ENCODE measurements at places on chromosomes 7 and 10.

DNA sequence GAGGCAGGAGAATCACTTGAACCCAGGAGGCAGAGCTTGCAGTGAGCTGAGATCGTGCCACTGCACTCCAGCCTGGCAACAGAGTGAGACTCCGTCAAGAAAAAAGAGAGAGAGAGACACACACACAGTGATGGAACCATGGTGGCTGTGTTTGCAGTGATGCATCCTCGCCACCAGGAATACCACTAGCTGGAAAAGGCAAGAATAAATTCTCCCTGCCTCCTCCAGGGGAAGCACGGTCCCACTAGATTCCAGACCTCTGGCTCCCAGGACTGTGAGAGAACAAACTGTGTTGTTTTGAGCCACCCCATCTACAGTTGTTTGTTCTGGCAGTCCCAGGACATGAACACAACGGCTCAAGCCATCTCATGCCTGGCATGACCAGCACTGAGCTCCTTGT is 320.3 kb upstream of the FOXK1 start:
- DNase-seq, result no peak

- DNase-seq, result no peak
Observed at GRCh38 chr7:131721660-131722059, 165.2 kb upstream of the PODXL start.

DNA sequence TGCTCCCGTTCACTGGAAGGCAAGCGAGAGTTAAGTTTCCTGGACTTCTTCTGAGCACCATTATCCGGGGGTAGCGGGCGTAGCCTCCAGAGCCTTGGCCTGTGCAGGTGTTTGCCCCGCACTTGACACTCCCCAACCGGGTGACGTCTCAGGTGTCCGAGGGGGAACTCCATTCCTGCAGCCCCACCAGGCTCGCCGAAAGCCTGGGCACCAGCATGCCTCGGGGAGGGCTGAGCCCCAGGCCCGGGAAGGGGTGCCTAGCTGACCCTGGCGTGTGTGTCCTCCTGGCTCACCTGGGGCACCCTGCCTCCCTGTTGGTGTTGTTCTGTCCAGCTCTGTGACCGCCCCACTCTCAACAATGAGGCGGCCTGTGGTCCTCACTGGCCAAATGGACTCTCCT is 109.4 kb upstream of the GPR26 start:
- DNase-seq, result no peak

DNA sequence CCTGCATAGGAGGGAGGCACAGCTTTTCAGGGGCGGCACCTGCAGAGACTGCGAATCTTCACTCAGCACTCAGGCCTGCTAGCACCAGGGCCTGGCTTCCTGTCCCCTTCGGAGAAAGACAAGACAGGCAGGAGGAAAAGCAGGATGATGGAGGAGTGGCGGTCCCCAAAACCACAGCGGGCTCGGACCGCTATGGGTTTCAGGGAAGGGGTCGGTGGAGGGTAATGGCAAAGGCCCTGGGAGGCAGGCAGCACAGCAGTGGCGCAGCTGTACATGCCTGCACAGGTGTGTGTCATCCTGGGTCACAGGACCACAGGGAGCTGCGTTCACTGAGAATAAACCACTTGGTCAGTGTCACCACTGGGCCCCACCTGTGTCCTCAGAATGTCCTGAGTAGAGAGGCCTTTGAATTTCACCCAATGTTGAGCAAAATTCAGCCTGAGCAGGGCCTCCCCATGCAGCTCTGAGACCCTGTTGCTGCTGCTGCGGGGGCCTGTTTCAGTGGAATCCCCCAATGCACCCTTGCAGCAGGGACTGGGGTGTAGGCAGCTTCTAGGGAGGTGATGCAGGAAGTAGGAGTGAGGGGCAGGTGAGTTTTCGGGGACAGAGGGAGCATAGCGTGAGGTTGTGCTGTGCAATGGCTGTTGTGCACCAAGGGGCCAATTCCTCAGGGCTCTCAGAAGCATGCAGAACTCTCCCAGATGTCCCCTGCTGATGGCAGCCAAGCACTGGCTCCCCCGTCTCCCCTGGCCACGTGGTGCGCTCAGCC is 90.6 kb upstream of the PPP2R2D start:
- DNase-seq, result no peak

GRCh38 chr7:154427533-154427932 is 375.3 kb downstream of the DPP6 start:
- no peak for DNase-seq

GRCh38 chr7:3399858-3400257 is 98.8 kb downstream of the SDK1 start:
- DNase-seq, result no peak

- DNase-seq, result peak; percentile 8
Observed at GRCh38 chr7:49001610-49002033, 77.3 kb downstream of the CDC14C start.

DNA sequence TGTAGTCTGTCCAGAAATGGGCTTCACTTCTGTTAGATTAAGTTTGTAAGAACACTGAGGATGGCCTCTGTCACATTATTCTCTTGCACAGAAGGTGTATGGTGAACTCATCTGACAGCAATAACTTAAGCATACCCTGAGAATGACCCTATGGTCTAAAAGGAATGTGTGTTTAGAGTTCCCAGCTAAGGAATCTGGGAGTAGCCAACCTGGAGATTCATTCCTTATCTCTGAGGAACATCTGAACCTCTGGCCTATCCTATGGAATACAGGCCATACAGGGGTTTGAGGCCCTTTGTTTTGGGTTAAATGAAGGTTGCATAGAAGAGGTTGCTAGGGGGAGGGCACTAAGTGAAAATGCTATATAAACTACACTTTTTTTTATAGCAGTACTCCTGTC is 41.4 kb downstream of the LAMB4 start:
- no peak for DNase-seq

GRCh38 chr7:129457101-129457500 is 22.9 kb downstream of the STRIP2 start:
- DNase-seq, result no peak

DNA sequence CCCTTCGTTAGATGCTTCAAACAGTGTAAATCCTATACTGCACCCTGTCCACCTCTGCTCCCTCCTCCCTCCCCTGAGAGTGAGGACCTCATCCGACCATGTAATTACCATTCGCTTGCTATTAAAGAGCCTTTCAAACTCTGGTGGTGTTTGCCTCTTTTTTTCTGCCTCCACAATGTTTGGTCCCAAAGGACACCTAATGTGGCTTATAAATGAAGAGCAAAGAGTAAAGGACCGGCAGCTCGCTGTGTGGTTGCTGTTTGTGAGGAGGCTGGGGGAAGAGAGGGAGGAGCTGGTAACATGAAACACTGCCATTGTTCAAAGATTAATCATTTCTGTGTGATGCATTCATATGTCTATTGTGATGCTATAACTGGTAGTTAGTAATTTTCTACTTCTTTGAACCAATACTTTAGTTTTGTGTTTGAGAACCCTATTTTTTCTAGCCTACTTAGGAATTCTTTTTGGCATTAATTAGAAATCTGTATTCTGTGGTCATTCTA is 27.9 kb downstream of the MTURN start:
- peak; percentile 20 for DNase-seq

DNA sequence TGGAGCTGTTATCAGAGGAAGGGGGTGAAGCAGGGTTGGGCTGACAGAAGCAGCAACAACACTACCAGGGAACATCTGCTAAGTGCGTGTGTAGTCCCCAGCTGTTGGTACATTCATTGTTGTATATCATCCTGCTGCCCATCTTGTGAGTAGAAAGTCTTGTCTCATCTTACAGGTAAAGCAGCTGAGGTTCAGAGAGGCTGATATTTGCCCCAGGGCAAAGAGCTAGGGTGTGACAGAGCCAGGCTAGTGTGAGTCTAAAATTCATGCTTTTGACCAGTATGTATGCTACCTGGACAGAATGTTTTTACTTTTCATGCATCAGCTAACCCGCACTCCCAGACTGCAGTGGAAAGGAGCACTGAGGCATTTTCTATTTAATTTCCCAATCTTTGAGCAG is 221.6 kb downstream of the STK31 start:
- DNase-seq, result no peak

- no peak for DNase-seq
Observed at GRCh38 chr10:24418532-24418931, 209.6 kb downstream of the KIAA1217 start.

DNA sequence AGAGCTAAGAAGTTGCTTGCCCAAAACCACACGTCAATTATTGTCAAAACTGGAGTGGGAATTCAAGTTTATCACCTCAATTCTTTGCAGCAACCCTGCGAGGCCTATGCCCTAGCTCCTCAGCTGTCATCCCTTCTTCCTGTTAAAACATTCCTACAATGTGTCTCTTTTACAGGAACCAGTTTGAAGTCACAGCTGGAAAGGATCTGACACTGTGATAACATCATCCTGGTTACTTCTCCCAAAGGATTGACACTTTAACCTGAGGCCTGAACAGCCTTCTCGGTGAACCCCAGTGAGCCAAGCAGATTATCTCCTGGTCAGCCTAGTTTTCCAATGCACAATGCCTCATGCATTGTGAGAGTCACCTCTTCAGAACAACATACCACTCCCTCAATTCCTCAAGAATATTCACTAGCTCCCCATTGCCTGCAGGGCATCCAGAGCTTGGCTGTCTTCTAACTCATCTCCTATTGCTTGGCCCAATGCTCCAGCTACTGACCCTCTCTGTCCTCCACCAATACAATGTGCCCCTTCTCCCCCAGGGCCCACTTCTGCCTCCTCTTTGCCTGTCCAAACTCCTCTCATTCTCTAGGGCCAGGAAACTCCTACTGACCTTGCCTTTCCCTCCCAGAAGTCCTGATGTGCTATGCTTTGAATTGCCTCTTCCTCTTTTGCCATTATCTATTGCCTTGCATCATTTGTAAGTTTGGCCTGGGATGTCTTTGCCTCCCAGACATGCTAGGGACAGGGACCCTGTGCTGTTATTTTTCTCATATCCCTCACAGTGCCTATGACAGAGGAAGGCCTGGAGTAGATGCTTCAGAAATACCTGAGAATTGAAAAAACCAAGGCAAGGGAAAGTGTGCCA is 10.4 kb upstream of the DLG5 start:
- no peak for DNase-seq

GRCh38 chr7:20865684-20866083 is 79.0 kb upstream of the SP8 start:
- no peak for DNase-seq

- peak; percentile 16 for DNase-seq
Observed at GRCh38 chr7:17640730-17641377, 299.4 kb downstream of the SNX13 start.

DNA sequence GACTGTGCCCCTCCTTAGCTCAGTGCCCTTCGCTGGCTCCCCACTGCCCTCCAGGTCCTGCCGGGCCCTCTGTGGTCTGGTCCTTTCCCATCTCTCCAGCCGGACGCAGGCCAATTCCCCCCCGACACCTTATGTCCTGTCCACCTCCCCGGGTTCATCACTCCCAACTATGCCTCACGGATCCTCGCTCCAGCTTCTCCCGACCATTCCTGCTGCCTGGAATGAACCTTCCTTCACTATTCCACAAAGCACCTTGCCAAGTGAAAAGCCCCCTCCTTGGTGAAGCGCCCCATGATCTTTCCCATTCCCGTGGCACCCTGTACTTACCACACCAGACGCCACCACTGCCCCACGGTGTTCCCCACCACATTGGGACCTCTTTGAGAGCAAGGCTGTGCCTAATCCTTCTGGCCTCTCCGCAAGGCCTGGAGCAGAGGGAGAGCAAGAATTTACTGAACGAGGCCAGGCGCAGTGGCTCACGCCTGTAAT is 47.2 kb downstream of the TMEM270 start:
- DNase-seq, result no peak

DNA sequence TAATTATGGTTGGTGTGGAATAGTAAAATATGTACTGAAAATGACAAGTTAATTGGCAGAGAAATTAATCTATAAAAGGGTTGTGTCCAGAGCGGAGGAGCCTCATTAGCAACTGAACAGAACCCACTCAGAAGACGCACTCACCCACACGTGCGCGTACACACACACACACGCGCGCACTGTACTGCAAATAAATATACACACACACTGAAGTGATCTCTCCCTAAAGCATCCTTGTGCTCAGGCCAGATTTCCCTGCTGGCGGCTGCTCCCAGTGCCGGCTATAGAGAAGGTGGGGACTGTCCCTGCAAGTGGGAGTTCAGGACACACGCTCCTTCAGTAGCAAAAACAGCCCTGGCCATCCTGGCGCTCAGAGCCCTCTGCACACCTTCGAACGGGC is 85.2 kb downstream of the CHST15 start:
- DNase-seq, result no peak

DNA sequence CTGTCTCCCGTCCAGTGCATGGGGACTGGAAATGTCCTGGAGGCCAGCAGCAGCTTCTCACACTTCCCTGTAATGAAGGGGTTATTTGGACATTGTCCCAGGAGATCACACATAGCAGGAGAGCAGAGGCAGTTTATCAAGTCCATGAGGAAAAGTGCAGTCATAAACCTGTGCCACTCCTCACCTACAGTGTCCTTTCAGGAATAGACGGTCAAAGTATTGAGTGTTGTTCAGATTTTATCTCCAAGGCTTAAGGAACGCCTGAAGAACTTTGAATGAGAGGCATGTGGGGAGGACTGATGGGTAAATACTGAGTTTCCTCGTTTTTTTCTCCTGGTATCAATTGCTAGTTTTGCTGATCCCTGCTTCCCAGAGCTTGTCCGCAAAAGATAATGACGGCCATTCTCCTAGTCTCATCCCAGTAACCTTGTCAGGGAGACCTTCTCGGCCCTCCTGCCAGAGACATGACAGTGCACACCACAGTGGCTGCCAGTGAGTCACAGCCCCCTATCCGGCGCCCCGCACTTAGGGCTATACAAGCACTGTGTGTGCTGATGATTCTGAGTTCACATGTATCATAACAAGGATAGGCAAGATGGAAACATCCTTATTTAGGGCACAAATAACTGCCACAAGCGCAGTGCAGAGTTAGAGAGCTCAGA is 495.5 kb upstream of the MGMT start:
- DNase-seq, result no peak

- no peak for DNase-seq
Observed at GRCh38 chr7:73999664-74000435, 28.1 kb upstream of the ELN start.

- DNase-seq, result no peak
Observed at GRCh38 chr7:127995881-127996215, 35.4 kb downstream of the LRRC4 start.

GRCh38 chr10:3270577-3271316 is 98.2 kb upstream of the PITRM1 start:
- no peak for DNase-seq

GRCh38 chr10:29596826-29597225 is 37.9 kb downstream of the SVIL start:
- no peak for DNase-seq

- DNase-seq, result no peak
Observed at GRCh38 chr10:34139559-34139958, 675.5 kb downstream of the PARD3 start.

- no peak for DNase-seq
Observed at GRCh38 chr7:52652621-52653020, 382.8 kb upstream of the POM121L12 start.
